Stimulated activated CD8-positive, alpha-beta memory T cell treated with anti-CD3 and anti-CD28 coated beads, Interleukin-12 subunit alpha, Interleukin-12 subunit beta, amount 100 ng/mL, for 4 hours (primary cell): ENCODE measurements at places on chromosomes 1 and 21.

- no peak for DNase-seq
Observed at GRCh38 chr1:178612261-178612660, 99.4 kb downstream of the TEX35 start.

DNA sequence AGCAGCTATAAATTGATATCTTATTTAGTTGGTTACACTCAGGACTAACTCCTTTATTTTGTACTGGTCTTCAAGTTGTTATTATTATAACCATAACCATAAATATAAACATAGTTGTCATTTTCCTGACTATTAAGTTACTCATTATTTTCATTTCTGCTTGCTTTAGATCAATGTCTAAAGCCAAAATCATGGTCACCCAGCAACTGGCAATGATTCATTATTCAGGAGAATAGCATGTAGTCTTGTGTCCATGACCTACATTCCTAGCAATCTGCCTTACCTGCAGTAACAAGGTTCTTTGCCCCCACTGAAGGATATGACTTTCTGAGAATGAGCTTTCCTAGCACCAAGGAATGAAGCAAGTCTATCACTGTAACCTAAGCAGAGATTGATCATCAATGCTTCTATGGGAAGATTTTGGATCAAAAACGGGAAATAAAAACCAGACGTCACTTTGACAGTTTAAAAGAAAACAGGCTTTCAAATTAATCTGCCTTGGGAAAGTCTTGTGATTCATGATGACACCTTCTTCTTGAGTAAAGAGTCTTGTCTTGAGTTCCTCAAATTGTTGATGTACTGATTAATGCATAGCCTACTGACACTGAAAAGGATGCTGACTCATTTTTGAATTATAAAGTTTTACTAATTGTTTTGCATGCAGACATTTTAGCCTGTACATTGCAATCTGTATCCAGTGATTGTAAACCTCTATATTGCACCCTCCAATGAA lies 203.3 kb upstream of the IVNS1ABP start:
- no peak for DNase-seq

GRCh38 chr1:27682351-27682944 lies 10.5 kb upstream of the IFI6 start:
- DNase-seq, result no peak

DNA sequence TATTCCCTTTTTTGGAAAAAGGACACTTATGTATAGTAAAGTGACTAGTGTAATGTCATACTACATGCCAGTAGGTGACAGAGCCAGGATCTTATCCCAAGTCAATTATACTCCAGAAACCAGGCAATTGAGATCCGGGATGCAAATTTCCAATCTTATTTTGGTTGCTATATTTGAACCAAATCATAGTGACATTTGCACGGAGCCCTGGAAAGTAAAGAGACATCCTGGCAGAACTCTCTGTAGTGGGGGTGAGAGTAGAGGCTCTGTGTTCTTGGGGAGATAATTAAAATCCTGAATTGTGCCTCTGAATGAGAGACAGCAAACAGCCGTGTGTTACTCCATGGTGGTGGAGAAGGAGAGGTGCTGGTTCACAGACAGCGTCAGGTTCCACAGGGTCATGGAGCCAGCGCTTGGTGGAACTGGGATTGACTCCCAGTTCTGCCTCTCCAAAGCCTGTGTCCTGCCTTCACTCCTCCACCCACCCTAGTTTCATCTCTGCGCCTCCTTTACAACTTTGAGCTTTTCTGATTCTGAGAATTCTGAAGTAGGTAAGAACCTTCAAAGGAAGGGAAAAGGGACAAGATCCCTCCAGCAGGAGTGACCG lies 432.3 kb downstream of the PTPRU start:
- no peak for DNase-seq

DNA sequence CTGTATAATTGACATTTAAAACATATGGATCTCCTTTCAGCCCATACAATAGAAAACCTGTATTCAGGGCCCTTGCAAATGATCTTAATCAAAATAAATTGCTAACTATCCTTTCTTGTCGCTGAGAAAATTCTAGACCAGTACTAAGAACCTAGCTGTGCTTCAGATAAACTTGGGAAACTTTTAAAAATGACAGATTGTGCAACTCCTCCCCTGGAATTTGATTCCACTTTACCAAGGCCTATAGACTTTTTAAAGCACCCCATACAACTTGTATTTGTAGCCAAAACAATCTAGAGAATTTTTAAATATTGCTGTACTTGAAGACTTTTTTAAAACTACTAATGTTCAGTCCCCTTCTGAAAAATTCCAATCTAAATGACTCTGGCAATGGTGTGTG lies 51.6 kb downstream of the ZNF644 start:
- no peak for DNase-seq

DNA sequence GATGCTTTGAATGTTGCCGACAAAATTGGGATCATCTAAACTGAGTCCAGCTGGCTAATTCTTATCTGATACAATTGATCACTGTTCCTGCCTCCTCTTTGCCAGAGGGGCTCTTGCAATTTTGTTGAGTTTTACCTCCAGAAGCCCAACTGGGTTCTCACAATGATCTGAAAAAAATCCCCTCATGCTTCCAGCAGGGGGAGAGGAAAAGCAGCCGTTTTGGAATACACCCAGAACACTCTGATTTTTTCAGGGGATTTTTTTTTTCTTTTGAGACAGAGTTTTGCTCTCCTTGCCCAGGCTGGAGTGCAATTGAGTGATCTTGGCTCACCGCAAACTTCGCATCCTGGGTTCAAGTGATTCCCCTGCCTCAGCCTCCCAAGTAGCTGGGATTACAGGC lies 13.9 kb upstream of the RERE start:
- DNase-seq, result no peak

DNA sequence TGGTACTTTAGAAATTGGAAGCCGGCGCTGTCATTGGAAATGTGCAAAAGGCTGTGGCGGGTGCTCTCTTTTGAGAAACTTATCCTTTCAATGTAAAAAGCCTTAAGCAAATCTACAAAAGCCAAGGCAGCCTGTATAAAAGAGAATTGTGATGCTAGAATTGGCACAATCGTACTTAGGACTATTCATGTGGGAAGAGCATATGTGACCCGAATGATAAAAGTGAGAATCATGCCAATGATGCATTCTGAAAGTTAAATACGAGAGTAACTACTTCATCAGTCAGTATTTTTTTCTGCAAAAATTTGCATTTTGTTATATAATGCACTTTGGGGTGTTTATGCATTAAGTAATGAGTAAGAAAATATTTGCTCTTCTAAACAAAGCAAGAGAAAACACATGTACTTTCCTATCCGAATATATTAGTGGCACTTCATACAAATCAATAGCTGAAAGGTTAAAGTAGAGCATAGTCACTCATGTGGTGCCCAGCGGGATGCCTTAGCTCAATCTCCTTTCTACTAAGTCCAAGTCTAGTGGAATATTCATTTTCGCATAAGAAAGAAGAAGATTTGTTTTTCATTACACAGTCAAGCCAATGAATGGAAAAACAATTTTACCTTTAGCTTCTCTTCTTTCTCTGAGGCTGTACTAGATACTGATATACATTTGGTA lies 1256.6 kb upstream of the B3GALT2 start:
- no peak for DNase-seq

GRCh38 chr1:27416387-27417111 lies 24.1 kb downstream of the GPR3 start:
- DNase-seq, result no peak

DNA sequence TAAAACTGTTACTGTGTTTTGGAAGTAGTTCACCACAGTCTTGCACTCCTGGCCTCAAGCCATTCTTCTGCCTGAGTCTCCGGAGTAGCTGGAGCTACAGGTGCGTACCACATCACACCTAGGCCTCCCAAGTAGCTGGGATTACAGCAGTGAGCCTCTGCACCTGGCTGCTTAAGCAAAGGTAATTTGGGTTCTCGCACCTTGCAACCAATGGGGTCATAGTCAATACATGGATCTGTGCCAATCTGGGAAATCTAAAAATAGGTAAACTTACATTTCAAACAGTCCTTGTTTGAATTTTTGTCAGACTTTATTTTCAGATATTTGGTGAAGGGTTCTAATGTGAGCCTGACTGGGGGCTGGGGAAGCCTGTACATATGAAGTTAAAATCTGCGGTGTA lies 466.5 kb downstream of the PCP4 start:
- DNase-seq, result no peak

GRCh38 chr1:26684763-26685508 lies 10.9 kb upstream of the ARID1A start:
- DNase-seq, result no peak

DNA sequence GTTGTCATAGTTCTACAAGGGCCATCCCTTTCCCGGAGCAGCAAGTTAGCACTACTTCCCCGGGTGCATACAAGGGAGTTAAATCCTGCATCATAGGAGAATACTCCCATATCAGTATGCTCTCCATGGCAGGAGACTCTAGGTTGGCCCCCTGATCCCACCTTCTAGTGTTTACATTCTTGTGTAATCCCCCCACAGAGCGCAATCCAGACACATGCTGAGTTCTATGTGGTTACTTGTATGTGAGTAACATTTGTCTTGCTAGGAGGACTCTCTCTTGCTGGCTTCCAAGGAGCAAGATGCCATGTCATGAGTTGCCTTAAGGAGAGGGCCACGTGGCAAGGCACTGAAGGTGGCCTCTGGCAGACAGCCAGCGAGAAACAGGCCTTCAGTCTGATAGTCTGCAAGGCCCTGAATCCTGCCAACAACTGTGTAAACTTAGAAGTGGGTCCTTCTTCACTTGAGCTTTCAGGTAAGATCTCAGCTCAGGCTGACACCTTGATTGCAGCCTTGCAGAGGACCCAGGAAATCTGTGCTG lies 155.3 kb downstream of the CDC7 start:
- DNase-seq, result no peak

DNA sequence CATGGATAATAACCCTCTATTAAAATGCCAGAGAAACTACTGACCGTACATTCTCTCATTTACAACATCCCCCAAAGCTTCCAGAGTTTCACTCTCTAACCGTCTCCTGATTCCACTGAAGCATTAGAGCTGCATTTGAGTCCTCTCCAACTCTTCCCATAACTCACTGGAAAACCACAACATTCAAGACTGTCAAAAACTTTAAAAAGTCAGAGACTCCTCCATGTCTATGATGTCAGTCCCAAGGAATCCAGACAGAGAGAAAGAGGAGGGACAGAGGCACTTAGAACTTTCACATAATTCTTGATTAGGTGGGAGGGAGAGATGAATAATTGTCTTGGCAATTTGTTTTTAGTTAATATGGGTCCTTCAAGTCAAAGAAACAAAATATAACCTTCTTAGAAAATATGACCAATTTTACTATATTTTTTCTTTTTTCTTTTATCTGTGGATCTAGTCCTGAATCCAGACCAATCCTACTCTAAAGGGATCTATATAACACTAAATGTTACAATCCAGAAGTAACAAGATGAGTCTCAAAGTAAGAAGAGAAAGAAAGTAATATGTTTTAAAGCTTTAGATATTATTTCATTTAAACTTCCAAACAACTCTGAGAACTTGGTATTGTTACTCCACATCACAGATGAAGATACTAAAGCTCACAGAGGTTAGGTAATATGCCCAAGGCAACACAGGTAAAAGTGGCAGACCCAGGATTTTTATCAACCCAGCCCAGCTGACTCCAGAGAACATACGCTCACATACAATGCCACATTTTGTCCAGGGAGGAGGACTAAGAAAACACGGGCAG lies 23.8 kb downstream of the OTUD7B start:
- DNase-seq, result no peak

DNA sequence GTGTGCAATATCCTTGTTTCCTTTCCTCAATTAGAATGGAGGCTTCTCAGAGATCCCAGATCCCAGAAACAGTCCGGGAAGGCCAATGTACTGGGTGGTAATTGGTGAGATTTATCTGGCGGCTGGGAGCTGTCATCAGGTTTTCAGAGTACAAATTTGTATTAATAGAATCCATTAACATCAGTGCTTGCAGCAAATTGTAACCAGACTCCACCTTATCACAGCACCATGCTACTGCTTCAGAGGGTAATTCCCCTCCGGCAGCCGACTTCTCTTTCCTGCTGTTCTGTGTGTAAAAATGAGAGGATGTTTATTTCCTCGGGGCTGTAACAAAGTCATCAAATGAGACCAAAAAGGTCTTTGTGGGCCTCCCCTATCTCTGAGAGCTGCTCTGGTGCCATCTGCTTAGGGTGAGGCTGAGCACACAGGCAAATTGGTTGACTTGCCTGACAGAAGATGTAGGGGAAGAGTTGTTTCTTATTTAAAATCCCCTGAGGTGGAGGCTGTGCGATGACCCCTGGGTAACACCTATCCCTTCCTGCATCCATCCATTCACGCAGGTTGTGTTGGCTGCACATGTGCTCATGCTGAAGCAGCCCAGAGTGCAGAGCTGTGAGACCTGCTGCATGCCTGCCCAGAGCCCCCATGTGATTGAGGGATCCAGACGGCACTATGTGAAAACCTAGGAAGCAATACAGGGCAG lies 19.2 kb downstream of the NFASC start:
- DNase-seq, result no peak

GRCh38 chr1:2482588-2482987 lies 6.5 kb downstream of the PLCH2 start:
- DNase-seq, result no peak

GRCh38 chr1:93704052-93704451 lies 22.4 kb upstream of the BCAR3 start:
- no peak for DNase-seq

GRCh38 chr1:107450899-107451664 lies 310.2 kb downstream of the NTNG1 start:
- DNase-seq, result no peak

DNA sequence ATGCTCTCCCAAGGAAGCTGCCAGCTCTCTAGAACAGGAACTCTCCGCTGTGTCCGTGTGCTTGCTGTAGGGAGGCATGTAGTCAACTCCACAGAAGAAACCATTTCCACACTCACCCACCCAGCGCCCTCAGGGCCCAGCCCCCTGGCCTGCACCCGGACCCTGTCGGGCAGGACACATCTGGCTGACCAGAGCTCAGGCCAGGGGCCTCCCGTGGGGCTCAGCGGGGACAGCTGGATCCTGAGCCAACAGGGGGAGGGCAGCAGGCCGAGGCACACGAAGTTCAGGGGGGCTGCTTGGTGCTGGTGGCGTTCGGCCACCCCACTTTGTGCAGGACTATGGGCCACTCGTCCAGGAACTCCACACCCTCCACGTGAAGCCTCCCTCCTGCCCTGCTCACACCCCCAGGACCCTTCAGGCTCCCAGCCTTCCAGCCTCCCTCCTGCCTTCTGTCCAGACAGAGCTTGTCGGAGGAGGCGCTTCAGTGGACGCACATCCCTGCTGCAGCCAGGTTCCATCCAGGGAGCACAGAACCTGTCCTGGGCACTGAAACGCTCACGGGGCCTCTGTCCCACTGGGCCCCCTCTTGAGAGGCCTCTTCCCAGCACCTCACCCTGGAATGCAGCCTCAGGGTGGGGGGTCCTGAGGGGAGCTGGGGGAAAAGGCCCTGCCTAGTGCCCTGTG lies 15.0 kb upstream of the FAAP20 start:
- DNase-seq, result no peak

GRCh38 chr1:116934586-116935207 lies 25.0 kb downstream of the PTGFRN start:
- no peak for DNase-seq

- DNase-seq, result no peak
Observed at GRCh38 chr1:93815366-93816110, 63.5 kb downstream of the DNTTIP2 start.
